ENCODE measurements at places on chromosomes 7 and 10.
A peak's percentile ranks its signal among the peaks of the same experiment; 100 is the strongest.

GRCh38 chr7:140479739-140480084 lies 407 bp upstream of the MKRN1 start:
- DNase-seq = no peak

DNA sequence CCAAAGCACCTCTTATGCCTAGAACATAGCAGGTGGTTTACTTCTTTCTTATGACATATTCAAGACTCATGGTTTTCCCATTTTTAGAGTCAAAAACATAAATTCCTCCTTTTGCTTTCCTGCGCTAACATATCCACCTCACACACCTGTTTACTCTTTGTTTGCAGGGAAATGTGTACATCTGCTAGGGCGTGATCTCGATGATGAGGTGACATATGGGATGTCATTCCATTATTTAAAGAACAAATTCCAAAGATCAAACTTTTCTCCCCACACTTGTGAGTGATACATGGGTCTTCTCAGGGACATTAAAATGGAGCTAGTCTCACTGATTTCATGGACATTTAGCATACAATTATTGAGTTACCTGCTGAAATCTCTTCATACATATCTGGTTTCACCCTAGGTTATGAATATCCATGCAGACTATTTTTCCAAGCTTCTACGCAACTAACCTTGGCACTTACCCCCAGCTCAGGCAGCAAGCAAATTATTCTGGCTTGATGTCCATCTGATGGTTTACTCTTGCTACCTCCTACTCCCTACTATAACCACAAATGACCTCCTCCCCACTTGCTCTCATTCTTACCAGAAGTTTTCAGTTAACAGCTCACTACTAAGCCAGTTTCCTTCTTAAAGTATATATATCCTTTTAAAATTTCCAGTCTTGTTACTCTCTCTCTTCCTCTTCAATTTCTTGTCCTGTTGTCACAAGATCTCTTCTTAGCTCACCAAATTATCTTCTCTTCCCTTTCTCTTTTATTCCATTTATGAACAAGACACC lies 208.5 kb downstream of the RNLS start:
- no peak for DNase-seq

DNA sequence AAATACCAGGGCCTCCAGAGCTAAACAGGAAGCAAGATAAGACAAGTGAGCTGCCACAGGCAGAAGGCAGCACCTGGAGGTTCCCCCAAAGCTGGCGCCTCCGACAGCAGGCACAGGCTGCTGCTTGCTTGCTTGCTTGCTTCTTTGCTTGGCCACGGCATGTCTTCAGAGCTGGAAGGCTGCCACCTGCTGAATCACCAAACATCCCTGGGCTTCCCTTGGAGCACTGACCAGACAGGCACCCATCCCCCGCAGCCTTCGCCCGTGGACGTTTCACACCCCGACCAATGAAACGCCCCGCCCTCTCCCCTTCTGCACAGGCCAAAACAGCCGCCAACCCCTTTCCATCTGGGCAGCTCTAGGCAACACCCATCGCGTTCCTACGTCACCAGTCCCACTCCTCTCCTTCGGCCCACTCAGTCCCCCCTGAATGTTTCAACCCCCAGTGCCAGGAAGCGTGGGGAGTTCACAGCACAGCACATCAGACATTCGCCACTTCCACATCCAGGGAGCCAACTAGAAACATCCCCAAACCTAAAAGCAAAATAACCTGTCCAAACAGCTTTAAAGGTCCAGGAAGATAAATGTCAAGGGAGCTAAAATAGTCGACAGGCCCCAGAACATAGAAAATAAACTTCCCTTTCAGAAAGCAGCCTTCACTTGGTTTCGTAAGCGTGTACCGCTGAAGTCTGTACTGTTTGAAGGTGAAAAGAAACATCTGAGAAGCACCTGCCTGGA lies 1.6 kb downstream of the SGMS1 start:
- DNase-seq = peak; percentile 94

GRCh38 chr10:128322950-128323349 lies 196.7 kb upstream of the MKI67 start:
- no peak for DNase-seq

GRCh38 chr10:78367751-78368150 lies 334.1 kb downstream of the RPS24 start:
- no peak for DNase-seq

DNA sequence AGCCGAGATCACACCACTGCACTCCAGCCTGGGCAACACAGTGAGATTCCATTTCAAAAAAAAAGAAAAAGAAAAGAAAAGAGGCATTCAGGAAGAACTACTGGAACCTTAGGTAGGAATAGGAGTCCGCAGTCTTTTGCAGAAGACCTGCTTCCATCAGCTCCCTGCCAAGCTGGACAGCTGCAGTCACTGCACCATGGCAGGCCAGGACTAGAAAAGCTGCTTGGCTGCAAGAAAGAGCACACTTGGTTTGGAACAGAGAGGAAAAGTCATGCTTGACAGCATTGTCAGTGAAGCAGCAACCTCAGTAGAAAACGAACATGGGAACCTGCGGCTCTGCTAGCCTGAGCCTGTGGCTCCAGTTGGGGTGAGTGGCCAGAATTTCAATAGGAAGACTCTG lies 104.3 kb downstream of the MARCHF5 start:
- no peak for DNase-seq

DNA sequence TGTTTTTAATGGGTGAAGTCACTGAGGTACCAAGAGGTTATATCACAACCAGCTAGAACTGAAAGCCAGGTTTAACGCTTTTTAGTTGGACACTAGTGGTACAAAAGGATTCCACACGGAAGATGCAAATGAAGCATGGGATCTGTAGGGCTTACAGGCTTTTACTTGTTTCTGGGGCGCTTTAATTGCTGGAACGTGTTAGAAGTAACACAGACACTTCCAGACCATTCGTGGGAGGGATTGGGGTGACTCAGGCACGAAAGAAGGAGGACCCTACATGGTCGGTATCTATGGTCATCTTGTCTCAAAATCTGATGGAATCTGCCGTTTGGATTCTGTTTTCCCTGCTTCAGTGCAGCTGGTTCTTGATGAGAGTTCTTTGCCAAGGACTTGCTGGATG lies 1.0 kb downstream of the YKT6 start:
- no peak for DNase-seq

GRCh38 chr10:8063128-8063908 lies 8.8 kb downstream of the GATA3 start:
- DNase-seq = no peak

DNA sequence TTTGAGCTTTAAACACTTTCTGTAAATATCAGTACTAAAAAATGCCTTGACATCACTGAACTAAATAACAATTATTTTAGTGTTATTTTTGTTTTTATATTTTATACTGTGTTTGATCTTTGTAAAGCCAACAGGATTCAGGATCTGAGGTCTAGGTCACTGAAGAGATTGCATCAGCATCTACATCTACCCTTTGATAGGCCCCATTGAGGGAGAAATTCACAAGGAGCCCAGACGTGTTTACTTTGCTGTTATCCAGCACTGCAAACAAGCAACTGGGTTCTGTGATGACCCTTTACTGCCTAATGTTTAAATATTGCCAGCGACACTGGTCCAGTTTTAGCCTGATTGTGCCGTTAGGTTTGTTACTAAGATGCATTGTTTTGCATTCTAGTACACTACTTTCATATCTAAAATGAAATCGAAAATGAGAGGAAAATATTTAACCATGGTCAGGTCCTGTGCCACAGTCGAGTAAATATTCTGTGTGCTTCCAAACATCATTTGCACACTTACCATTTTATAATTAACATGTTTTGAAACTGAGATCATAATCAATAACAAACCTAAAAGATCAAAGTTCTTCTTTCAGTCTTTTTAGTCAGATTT lies 48.7 kb downstream of the SP8 start:
- no peak for DNase-seq

DNA sequence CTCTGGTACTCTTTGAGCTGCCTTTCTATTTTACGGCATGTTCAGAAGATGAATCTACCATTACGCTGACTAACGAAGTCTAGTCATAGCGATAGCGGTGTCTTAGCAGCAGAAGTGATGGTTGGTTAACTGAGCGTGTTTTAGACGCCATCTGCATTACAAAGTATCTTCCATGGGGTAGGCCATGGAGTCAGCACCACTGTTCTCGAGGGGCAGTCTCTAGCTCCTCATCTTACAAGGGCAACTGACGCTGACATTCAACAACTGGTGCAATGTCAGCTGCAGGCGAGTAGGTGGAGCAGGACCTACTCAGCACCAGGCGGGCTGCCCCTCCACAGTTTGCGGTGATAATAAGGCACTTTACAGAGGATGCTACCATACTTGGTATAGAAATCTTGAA lies 88.7 kb downstream of the ADARB2 start:
- DNase-seq = no peak

DNA sequence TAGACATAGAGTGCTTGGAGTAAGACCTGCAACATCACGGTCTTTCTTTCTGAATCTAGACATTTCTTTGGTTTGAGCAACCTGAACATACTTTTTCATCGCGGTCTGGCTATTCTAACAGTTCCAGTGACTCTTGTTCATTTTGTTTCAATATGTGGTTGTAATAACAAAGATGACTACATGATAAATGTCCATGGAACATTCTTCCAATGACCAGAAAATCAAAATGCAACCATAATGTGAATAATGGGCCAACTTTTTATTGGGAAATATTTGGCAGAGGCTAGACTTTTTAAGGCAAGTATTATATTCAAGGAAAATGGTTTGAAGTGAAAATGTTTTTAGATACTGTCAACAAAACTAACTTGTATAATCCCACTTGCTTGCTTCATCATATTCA lies 282.5 kb downstream of the INHBA start:
- peak; percentile 40 for DNase-seq

DNA sequence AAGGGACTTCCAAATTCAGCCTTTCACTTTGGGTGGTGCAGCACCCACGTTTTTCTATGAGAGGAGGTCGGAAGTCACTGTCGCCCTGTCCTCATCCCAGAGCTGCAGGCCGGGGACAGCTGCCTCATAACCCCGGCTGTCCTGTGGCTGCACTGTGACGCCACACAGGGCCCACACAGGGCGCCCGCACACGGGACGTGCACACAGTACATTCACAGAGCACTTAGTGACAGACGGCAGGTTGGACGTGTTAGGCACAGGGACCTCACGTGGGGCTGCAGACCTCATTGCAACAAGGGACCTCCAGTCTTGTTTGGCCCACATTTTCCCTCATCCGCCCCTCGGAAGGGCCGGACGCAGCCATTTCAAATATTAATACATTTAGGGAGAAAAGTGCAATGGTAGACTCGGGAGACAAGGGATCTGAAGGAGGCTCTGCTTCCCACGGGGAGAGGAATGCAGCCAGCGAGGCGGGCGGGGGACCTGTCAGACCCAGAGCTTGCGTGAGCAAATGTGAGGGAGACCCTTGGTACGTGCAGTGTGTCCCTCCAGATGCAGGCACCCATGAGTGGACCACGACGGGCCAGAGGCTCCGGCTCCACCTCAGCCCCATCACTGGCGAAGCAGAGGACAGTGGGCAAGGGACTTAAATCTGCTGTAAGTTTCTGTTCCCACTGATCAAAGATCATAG lies 86.7 kb downstream of the VOPP1 start:
- no peak for DNase-seq

DNA sequence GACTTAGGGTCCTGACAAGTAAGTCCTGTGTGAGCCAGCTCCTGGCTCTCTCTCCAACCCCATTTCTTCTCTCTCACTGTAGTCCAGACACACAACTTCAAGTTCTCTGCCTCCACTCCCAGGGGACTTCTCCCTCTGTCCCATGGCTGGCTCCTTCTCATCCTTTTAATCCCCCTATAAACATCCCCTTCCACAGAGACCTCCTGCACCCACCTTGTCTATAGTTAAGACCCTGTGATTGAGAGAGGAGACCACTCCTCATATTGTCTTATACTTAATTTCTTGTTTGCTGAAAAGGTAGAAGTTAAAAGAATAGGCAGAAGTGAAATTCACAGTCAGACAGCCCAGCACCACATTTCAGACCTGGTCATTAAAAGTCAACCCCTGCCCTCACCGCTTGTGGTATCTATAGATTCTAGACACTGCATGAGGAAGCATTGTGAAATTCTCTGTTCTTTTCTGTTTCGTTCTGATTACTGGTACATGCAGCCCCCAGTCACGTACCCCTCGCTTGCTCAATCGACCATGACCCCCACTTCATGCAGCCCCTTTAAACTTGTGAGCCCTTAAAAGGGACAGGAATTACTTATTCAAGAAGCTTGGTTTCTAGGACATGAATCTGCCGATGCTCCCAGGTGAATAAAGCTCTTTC lies 125.6 kb upstream of the FRMD4A start:
- no peak for DNase-seq

DNA sequence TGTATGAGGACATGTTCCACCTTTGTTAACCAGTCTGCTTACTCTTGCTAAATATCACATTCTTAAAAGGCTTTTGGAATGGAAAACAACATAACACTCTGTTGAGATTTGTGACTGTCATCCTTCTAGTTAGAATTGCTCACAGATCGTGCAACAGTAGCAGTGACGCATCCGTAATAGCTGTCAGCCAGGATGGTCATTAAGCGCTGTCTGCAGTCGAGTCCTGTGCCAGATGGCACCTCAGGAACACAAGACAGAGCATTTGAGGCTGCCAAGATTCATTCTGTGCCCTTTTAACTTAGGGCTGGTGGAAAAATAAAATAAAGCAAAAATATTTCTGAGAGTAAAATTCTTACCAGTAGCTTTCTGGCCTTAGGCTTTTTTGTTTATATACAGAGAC lies 348.6 kb downstream of the ANKRD7 start:
- no peak for DNase-seq
